ENCODE measurements at places on chromosomes 5 and 9.
A peak's percentile ranks its signal among the peaks of the same experiment; 100 is the strongest.

GRCh38 chr5:143006501-143006900 lies 236.3 kb downstream of the ARHGAP26 start:
- DNase-seq = no peak

DNA sequence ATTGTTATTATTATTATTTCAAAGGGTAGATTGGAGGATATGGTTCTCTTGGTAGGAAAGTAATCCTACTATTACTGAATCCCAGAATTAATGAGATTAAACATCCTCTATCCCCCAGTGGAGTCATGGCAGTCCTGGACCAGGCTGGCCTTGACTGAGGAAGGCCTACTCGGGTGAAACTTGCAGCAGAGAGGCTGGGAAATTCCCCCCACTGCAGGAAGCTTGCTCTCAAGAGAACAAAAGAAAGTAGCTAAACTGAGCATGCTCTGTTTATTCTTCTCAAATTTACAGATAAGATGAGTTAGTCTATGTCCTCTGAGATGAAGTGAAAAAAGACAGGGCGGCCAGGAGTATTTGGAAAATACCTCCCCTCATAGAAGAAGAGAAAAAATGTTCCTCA lies 233.9 kb upstream of the RPS23 start:
- DNase-seq = no peak

- no peak for DNase-seq
These were observed 454.9 kb downstream of the ENC1 start for GRCh38 chr5:74185599-74185998.

GRCh38 chr9:110276781-110277180 lies 20.5 kb upstream of the TXN start:
- DNase-seq = no peak

DNA sequence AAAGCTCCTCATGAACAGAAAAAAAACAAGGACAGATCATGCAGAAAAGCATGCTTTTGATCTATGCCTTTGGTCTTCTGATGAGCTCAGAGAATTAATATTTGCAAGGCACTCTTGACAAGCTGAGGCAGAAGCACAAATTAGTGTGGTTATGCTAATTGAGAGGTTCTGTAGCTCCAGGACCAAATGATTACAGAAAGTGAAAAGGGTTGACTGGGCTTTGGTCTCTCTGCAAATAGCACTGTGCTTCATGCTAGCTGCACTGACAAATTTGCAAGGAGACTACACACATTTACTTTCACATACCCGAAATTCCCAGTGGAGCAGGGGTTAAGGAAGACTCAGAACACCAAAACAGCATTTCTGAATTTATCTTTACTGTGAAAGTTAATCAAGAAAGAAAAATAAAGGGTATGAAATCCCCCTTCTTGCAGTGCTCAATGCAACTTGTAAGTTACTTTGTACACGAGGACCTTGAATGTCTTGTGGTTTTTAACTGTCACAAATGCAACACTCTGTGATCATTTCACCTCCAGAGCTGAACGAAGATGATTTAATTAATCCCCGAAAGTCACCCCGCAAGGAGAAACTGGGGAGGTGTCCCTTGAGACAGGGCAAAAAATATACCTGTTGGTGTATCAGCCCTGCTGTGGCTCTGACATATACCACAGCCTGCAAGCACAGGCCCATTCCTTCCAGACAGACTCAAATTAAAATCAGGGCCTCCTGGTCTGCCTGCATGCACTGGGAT lies 11.9 kb downstream of the RAPGEF1 start:
- DNase-seq = no peak

- no peak for DNase-seq
These were observed 2200.4 kb upstream of the C9orf72 start for GRCh38 chr9:29773676-29774075.

- no peak for DNase-seq
These were observed 52.7 kb downstream of the MSX2 start for GRCh38 chr5:174777111-174777510.

- DNase-seq = no peak
These were observed 83.3 kb upstream of the RORB start for GRCh38 chr9:74413876-74414275.

- peak; percentile 31 for DNase-seq
These were observed 56.8 kb downstream of the PUM3 start for GRCh38 chr9:2787065-2787464.

DNA sequence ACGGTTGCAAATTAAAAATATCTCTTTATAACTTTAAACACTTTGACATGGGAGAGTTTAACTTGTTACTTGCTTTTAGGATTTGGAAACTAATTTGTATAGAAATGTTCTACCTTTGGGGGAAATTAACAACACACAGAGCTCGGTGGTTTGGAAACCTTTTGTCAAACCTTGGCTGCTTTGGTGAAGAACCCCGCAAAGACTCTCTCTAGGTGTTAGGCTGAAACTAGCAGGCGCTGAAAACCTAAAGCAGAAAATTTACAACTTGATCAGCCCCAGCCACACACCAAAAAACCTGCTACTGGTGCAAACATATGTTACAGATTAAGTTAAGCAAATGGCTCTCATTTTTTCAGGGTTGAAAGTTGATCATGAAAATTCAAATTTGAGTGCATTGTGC lies 25.8 kb downstream of the NR2F1 start:
- no peak for DNase-seq

DNA sequence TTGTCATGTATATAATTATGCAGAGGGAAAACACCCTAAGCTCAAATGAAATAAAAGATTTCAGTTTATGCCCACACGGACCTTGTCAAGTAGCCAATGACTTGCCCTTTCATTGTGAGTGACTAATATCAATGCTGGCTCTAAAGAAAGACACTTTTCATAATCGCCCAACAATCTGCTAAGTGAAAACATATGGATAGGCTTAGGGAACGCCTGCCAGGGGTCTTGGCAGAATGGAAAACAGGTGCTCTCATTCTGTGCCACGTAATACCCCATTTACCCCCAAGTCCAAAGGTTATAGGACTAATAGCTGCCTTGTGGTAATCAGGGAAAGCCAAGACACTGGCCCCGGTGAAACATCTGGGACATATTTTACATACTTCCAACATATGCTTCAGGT lies 157.7 kb downstream of the SLF1 start:
- DNase-seq = no peak

DNA sequence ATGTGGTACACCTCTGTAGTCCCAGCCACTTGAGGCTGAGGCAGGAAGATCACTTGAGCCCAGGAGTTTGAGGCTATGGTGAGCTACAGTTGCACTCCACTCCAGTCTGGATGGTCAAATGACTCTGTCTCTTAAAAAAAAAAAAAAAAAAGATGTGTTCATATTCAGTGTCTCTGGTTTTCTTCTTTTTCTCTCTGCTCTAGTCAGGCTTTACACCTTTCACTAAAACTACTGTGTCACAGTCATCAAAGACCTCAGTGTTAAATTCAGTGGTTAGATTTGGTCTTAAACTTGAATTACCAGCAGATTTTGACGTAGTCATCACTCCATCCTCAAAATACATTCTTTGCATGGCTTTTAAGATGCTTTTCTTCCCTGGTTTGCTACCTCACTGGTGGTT lies 28.8 kb downstream of the NAA35 start:
- DNase-seq = no peak

DNA sequence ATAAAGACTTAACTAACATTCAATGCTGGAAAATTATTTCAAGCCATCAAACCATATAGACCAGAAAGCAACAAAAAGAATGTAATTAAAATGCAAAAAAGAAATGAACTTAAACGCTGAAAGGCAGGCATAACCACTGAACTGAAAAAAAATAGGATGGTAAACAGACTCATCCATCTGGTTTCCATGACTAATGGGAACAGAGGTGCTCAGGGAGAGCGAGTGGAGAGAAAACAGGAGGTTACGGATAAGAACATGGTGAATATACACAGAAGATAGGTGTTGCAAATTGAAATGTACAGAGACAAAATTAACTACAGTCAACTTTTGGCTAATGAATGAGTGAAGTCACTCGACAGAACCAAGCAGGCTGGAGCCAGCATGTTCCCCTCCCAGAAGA lies 43.5 kb upstream of the RNF38 start:
- peak; percentile 9 for DNase-seq

GRCh38 chr5:83526289-83526688 lies 54.7 kb downstream of the VCAN start:
- DNase-seq = no peak

- DNase-seq = no peak
These were observed 371.5 kb upstream of the ACTBL2 start for GRCh38 chr5:57853929-57854697.

- DNase-seq = no peak
These were observed 590.5 kb downstream of the CCDC171 start for GRCh38 chr9:16143310-16143709.

GRCh38 chr5:7597059-7597642 lies 201.2 kb downstream of the ADCY2 start:
- no peak for DNase-seq

GRCh38 chr5:177378884-177379883 lies 5.0 kb upstream of the SLC34A1 start:
- DNase-seq = no peak

GRCh38 chr5:81762401-81762800 lies 11.5 kb upstream of the SSBP2 start:
- DNase-seq = no peak

DNA sequence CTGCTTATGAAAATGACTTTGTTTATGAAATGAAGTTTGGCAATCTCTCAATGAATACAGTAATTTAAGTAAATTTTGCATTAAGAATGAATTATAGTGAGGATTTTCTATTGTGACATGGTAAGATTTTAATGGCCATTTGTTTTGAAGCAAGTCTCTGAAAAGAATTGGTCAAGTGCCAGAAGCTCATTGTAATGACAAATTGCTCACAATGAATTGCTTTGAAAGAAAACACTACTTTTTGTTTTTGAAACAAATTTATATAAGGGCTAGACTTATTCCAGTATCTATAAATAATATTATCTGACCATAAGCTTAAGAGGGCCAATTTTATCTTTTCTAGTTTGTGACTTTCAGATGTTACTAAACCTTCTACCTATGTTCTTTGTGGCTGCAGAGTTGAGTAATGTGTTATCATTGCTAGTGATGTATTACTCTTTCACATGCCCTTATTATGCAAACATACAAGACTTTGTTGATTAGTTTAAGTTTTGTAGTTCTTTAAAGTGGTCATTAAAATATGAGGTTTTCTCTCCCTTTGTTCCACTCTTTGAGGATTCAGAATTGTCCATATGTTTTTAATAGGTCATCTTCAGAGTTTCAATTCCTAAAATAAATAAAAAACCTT lies 93.0 kb upstream of the ZNF608 start:
- no peak for DNase-seq

- DNase-seq = peak; percentile 23
These were observed 105.3 kb downstream of the PAX5 start for GRCh38 chr9:36928670-36929349.

DNA sequence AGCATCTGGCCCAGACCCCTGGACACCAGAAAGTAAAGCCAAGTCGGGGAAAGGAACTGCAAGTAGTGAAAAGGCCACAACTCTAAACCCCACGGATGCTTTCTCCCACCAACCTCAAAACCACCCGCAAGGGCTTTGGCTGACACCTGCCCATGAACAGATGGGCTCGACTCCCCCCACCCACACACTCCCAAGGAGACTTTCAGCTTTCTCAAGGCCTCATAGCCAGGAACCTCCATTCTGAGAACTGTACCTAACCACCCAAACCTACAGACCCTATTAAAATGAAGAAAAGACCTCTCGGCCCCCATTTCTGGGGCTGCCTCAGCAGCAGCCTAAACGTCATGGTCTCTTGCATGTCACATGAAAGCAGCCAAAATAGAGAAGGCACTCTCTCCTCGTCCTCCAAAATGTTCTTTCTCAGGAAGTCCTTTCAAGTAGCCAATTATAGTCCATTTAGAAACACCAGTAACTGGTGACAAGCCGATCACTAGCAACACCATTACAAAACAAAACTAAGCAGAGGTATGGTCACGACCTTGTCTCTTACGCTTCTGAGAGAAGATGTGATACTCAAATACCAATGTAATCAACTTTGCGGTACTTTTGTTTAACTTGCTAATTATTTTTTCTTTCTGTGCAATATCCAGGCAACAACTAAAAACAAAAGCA lies 2.9 kb downstream of the B4GALT1 start:
- no peak for DNase-seq

DNA sequence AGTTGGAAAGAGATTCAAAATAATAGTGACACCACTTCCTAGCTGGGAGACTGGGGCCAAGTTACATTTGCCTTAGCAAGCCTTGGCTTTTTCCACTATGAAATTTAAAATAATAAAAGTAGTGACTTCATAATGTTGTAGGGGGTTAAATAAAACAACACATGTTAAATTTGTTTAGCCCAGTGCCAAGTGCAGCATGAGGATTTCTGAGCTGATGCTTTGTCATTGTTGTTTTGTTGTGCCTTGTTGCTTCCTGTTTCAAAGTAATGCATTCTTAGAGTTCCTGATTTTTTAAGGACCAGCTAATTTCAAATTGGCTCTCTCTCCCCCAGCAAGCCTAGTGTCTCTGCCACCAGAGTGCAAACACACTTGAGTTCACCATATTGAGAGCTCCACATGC lies 270.7 kb upstream of the PAPPA start:
- DNase-seq = peak; percentile 64

DNA sequence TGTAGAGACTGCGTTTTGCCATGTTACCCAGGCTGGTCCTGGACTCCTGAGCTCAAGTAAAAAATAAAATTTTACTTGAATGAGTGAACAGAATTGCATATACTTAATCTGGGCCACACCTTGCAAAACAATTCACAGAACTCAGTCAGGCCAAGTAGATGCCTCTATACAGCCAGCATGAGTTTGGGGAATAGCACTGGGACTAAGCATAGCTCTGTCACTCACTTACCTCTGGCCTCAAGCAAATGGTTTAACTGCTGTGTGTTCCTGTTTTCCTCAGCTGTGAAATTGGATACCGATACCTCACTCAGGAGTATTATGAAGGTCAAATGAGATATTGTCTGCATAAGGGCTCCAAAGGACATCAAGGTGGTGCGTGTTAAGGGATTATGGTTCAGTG lies 10.9 kb upstream of the FRMPD1 start:
- no peak for DNase-seq

DNA sequence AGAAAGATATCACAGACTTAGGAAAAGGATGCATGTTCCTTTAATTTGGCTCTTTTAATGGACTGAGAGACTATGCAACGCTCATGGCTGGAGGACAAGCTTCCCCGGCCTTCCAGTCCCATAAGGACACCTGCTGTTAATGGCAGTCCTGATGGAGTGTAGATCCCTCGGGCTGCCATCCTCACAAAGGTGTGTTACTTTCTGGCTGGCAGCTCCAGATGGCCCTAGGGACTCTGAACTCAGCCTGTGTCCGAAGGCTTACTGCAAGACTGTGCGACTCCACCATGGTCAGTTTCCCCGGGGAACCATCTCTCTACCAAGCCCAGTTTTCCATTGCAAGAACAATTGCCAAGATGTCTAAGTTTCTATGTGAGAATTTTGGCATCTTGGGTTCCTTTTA lies 25.5 kb upstream of the KCNIP1 start:
- DNase-seq = no peak

Measured in GM04504 (cell line).